ENCODE measurements at places on chromosomes 5 and 9. TPM values are rescaled to one million over a fixed set of nuclear protein-coding genes. Genes with fewer than 3 reads are reported as not detected.

The DAB2 gene
- total RNA-seq = 134 TPM

DNA sequence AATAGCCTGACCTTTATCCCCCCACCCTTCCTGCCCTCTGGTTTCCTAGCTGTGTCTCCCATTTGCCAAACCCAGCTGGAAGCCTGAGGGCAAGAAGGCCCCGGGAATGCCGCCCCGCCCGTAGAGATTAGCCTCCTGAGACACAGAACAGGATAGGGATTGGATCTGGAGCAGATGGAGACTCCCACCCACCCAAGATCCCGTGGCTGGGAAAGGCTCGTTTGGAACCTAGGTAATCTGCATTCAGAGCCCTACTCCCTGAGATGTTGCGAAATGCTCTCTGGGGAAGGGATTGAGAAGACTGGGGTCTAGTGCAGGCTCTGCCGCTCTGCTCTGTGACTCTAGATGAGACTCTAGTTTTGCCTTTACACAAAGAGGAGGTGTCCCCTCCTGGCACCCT, 10.9 kb downstream of the AQP3 start:
- H3K4me1 ChIP-seq = peaks cover 21% of the 10 kb centered on the region
- H3K4me3 ChIP-seq = no peak overlapping the region
- H3K36me3 ChIP-seq = peaks cover under 1% of the 10 kb centered on the region
- H3K27me3 ChIP-seq = no peaks in the 10 kb centered on the region

DNA sequence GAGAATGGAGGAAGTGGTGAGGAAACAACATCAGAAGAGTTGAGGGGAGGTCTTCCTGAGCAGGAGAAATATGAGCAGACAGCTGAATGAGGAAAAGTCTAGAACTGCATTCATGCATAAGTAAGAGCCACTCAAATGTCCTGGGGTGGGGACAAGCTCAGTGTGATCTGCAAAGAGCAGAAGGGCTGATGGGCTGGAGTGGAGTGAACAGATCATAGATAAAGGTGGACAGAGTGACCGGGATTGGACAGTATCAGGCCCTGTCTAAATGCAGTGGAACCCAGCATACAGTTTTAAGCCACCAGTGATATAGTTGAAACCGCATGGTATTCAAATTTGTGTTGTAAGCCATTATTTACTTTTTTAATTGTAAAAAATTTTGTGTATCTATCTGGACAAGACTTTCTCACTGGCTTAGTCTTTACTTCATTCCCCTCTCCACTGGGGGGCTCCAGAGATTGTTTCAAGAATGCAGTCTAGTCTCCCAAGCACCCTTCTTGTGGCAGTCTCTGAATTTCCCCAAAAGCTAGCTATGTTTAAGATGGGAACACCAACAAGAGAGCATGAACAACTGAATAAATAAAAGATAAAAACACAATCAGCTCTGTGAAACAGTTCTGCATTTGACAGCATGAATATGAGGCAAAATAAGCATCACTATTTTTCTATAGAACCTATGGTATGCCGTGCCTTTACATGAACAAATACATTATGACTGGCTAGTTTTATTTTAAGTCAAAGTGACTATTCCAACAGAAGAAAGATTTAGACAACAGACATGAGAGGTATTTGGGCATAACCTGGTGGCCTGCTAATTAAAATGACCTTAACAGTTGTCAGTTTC, 10.7 kb upstream of the STK32A start:
- H3K27me3 ChIP-seq = no peaks in the 10 kb centered on the region
- no peaks in the 10 kb centered on the region for H3K36me3 ChIP-seq
- no peak overlapping the region for H3K4me3 ChIP-seq
- DNase-seq = no peak
- no peaks in the 10 kb centered on the region for H3K4me1 ChIP-seq

DNA sequence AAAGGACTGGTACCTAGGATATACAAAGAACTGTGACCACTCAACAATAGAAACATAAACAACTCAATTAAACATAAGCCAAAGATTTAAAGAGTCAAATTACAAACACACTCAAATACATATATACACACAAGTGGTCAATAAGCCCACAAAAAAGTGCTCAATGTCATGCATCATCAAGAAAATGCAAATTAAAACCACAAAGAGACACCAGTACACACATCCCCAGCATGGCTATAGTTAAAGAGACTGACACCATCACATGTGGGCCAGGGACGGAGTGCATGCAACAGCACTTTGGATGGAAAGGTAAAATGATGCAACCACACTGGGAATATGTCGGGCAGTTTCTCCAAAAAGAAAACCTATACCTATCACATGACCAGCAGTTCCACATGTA, 89.7 kb downstream of the CAAP1 start:
- H3K27me3 ChIP-seq = no peaks in the 10 kb centered on the region
- no peak overlapping the region for H3K27ac ChIP-seq
- H3K36me3 ChIP-seq = no peaks in the 10 kb centered on the region
- no peak for DNase-seq
- no peaks in the 10 kb centered on the region for H3K4me1 ChIP-seq
- H3K4me3 ChIP-seq = no peak overlapping the region

GRCh38 chr5:79666758-79667157, 22.9 kb upstream of the CMYA5 start:
- no peak for DNase-seq
- H3K36me3 ChIP-seq = peaks cover 26% of the 10 kb centered on the region
- H3K4me1 ChIP-seq = no peaks in the 10 kb centered on the region
- H3K4me3 ChIP-seq = no peak overlapping the region

DNA sequence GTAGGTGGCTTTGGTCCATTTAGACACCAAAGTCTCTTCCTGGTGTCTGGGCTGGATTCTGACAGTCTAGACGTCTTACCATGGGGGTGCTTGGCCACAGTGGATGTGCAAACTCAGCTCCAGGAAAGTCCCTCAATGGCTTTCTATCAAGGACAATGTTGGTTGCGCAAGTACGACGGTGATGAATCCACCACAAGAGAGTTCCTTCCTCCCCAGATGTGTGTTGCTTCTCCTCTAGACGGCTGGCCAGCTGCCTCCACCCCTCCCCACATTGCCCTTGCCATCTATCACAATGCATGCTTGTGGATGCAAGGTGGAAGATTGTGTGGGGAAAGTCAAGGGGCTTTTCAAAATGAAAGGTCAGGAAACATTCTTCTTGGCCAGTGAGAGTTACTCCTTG, 89.7 kb upstream of the IRX2 start:
- no peaks in the 10 kb centered on the region for H3K27me3 ChIP-seq
- no peaks in the 10 kb centered on the region for H3K4me1 ChIP-seq
- H3K27ac ChIP-seq = no peak overlapping the region
- no peak overlapping the region for H3K4me3 ChIP-seq
- H3K36me3 ChIP-seq = no peaks in the 10 kb centered on the region
- DNase-seq = no peak

DNA sequence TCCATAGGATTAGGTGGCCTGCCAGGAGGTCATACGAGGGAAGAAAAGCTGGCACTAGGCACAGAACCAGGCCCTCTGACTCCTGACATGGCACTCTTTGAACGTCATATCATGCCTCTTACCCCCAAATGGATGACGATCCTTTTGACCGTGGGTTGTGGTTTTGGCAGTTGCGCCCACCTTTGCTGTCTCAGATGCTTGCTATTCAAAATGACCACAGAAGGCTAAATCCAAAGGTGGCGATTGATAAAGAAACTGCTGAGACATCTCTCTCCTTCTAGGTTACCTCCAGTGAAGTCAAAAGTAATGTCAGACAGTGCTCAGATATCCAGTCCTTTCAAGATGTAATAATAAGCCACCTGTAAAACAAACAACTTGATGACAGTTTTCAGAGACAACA, 385.0 kb downstream of the EFNA5 start:
- H3K4me3 ChIP-seq = no peak overlapping the region
- no peaks in the 10 kb centered on the region for H3K4me1 ChIP-seq
- DNase-seq = no peak
- no peak overlapping the region for H3K27ac ChIP-seq
- no peaks in the 10 kb centered on the region for H3K36me3 ChIP-seq

GRCh38 chr5:16597946-16598694, 18.7 kb downstream of the RETREG1 start:
- no peaks in the 10 kb centered on the region for H3K27me3 ChIP-seq
- no peak for DNase-seq
- no peak overlapping the region for H3K4me3 ChIP-seq
- no peaks in the 10 kb centered on the region for H3K36me3 ChIP-seq
- no peaks in the 10 kb centered on the region for H3K4me1 ChIP-seq
